Glutamatergic neuron (in vitro differentiated cells): ENCODE measurements at places on chromosomes 7 and 10.

DNA sequence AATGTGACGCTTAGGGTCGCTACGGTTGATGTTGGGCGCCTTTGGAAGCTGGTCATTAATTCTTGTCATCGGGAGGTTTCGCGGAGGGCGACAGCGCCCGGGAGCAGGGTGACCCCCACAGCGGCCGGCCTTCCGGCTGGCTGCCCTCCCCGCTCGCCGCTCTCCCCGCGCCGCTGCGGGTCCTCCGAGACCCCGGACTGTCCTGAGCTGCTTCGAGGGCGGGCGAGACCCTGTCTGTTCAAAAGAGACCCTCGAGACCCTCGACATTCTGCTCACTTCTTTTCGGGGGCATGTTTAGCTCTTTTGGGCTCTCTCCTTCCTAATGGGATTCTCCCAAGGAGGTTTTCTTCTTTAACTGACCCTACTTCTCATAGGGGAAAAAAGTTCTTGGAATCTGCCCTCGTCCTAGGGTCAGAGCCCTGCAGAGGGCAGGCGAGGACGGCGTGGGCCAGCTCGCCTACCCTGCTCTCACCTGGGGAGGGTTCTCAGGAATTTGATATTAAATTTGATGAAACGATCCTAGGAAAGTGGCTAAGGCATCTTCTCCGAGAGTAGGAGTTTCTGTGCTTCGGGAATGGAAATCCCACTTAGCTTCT, 257.0 kb downstream of the OTUD1 start:
- H3K4me1 ChIP-seq: no peaks in the 10 kb centered on the region
- peaks cover 18% of the 10 kb centered on the region for H3K27me3 ChIP-seq
- no peak for DNase-seq

- peaks cover 34% of the 10 kb centered on the region for H3K4me1 ChIP-seq
- no peaks in the 10 kb centered on the region for H3K36me3 ChIP-seq
- DNase-seq: no peak
- H3K27ac ChIP-seq: no peak overlapping the region
- no peak overlapping the region for H3K4me3 ChIP-seq
- no peaks in the 10 kb centered on the region for H3K27me3 ChIP-seq
These were observed 36.5 kb downstream of the KLF6 start for GRCh38 chr10:3748484-3748883.

DNA sequence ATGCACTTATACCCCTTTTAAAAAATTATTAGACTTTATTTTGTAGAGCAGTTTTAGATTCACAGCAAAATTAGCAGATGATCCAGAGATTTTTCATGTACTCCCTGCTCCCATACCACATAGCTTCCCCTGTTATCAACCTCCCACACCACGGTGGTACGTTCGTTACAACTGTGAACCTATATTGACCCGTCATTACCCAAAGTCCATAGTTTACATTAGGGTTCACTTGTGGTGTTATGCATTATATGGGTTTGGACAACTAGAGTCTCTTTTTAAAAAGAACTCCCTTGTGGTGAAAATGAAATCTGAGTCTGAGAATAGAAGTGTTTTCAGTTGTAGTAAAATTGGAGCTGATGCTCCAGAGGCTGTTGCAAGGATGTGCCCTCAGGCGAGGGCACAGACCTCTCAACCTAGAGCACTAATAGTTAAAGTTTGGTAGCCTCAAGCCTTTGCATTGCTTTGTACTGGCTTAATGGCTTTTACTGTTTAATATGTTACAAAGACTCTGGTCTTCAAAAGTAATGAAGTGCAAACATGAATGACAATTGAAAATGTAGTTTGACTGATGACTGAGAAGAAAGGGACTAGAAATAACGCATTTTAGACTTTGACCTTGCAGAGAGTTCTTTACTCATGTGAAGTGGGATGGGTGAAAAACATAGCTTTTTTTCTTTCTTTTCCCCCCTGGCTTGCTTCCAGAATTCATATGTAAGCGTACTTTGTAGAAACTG, 30.6 kb upstream of the CSTF2T start:
- peaks cover 13% of the 10 kb centered on the region for H3K4me1 ChIP-seq
- H3K27ac ChIP-seq: no peak overlapping the region
- no peaks in the 10 kb centered on the region for H3K27me3 ChIP-seq
- no peak for DNase-seq
- no peak overlapping the region for H3K4me3 ChIP-seq
- H3K36me3 ChIP-seq: no peaks in the 10 kb centered on the region

- no peak overlapping the region for H3K4me3 ChIP-seq
- peaks cover 5% of the 10 kb centered on the region for H3K36me3 ChIP-seq
- no peak overlapping the region for H3K27ac ChIP-seq
- DNase-seq: no peak
- H3K27me3 ChIP-seq: peaks cover 2% of the 10 kb centered on the region
These were observed 32.3 kb downstream of the CALD1 start for GRCh38 chr7:134811765-134812164.

GRCh38 chr7:92904244-92905131, 68.1 kb upstream of the CDK6 start:
- no peak overlapping the region for H3K4me3 ChIP-seq
- no peaks in the 10 kb centered on the region for H3K4me1 ChIP-seq
- no peaks in the 10 kb centered on the region for H3K27me3 ChIP-seq
- H3K36me3 ChIP-seq: no peaks in the 10 kb centered on the region

GRCh38 chr10:49091450-49092210, 23.7 kb downstream of the VSTM4 start:
- no peaks in the 10 kb centered on the region for H3K4me1 ChIP-seq
- H3K27me3 ChIP-seq: no peaks in the 10 kb centered on the region
- no peak overlapping the region for H3K27ac ChIP-seq
- no peak for DNase-seq
- no peak overlapping the region for H3K4me3 ChIP-seq

- peaks cover 2% of the 10 kb centered on the region for H3K27me3 ChIP-seq
- H3K27ac ChIP-seq: no peak overlapping the region
- H3K36me3 ChIP-seq: no peaks in the 10 kb centered on the region
- no peak overlapping the region for H3K4me3 ChIP-seq
These were observed 84.4 kb downstream of the OTUD1 start for GRCh38 chr10:23523251-23523650.

DNA sequence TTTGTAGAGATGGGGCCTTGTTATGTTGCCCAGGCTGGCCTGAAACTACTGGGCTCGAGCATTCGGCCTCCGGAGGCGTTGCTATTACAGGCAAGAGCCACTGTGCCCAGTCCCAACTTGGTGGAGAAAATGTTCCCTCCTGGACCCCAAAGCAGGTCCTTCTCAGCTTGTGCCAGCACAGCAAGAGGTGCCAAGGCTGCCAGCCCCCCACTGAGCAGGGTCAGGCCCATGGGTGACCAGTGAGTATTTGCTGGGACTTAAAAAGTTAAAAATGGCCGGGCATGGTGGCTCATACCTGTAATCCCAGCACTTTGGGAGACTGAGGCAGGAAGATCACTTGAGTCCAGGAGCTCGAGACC, 4.6 kb downstream of the MAFK start:
- peaks cover 2% of the 10 kb centered on the region for H3K27me3 ChIP-seq
- H3K36me3 ChIP-seq: no peaks in the 10 kb centered on the region
- H3K27ac ChIP-seq: no peak overlapping the region
- no peak for DNase-seq

DNA sequence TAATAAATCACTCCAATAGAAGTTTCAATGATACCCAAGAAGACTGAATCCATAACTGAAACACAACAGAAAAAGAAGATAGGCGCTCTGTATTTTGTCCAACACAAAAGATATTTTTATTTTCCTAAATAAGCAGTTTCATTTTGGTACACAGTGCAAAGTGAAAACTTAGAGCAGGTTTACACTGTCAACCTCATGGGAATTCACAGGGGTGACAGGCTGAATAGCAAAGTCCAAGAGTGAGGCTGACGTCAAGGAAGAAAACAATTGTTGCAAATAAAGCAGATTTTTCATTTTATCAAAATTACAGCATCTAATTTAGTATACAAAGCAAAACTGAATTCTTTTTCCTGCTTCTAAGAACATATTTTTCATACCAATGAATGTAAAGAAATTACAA, 28.6 kb downstream of the NAMPT start:
- no peak overlapping the region for H3K27ac ChIP-seq
- no peak overlapping the region for H3K4me3 ChIP-seq
- no peaks in the 10 kb centered on the region for H3K36me3 ChIP-seq
- no peaks in the 10 kb centered on the region for H3K4me1 ChIP-seq
- H3K27me3 ChIP-seq: no peaks in the 10 kb centered on the region
- no peak for DNase-seq

DNA sequence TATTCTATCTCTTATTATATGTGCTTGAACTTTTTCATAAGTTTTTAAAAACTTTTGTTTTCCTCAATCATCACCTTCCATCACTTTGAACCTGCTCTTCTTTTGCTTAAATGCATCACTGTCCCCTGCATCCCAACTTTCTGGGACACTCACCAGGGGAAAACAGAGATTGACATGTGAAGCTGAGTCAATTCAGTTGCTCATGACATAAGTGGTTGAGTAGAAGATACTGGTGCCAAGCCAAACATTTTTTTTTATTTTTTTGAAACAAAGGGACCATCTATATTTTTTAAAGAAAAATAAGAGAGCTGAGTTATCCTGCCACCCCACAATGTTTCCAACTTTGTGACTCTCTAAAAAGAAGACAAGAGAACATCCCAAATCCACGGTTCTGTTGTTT, 61.8 kb upstream of the AHR start:
- no peak for DNase-seq
- no peak overlapping the region for H3K27ac ChIP-seq
- H3K27me3 ChIP-seq: no peaks in the 10 kb centered on the region

GRCh38 chr7:42972699-42973500, 40.7 kb downstream of the MRPL32 start:
- peaks cover 6% of the 10 kb centered on the region for H3K27me3 ChIP-seq
- H3K4me3 ChIP-seq: no peak overlapping the region
- H3K36me3 ChIP-seq: no peaks in the 10 kb centered on the region
- DNase-seq: no peak
- no peak overlapping the region for H3K27ac ChIP-seq
- no peaks in the 10 kb centered on the region for H3K4me1 ChIP-seq

- DNase-seq: no peak
- no peaks in the 10 kb centered on the region for H3K36me3 ChIP-seq
- H3K27ac ChIP-seq: no peak overlapping the region
- H3K27me3 ChIP-seq: peaks cover 2% of the 10 kb centered on the region
These were observed 177.4 kb downstream of the TCERG1L start for GRCh38 chr10:131134001-131134576.

- no peaks in the 10 kb centered on the region for H3K27me3 ChIP-seq
- no peak for DNase-seq
- no peak overlapping the region for H3K27ac ChIP-seq
- H3K36me3 ChIP-seq: peaks cover 5% of the 10 kb centered on the region
- no peaks in the 10 kb centered on the region for H3K4me1 ChIP-seq
These were observed 83.2 kb downstream of the PDE1C start for GRCh38 chr7:31986878-31987518.
